ENCODE measurements at places on chromosomes 13 and 19.

GRCh38 chr13:23966221-23966690 lies 69.0 kb upstream of the C1QTNF9B start:
- no peak for DNase-seq

- peak; percentile 75 for DNase-seq
These were observed 15.8 kb downstream of the TECR start for GRCh38 chr19:14544977-14545715.

- no peak for DNase-seq
These were observed 8.7 kb downstream of the MAP2K2 start for GRCh38 chr19:4115050-4115817.

DNA sequence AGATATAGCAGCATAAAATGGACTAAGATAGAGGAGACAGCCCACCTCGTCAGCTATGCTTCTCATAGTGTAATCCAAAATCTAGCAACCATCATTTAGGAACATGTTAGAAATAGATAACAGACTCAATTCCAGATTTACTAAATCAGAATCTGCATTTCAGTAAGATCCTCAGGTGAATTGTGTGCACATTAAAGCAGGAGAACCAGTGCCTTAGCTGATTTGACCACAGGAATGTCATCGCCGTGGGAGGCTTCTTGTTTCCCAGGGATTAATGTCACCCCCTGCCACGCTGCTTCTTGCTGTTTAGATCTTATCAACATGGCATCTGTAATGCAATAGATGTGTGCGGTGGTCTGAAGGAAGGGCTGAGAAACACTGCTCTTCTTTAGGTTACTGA lies 84.0 kb downstream of the GPC5 start:
- no peak for DNase-seq

- peak; percentile 29 for DNase-seq
These were observed 546.6 kb downstream of the DACH1 start for GRCh38 chr13:71320452-71320851.

Data from NCI-H1417 (cell line).